ENCODE measurements at places on chromosomes 7 and 10.

- no peak for DNase-seq
Measured at GRCh38 chr10:128498378-128498730, 372.1 kb upstream of the MKI67 start.

DNA sequence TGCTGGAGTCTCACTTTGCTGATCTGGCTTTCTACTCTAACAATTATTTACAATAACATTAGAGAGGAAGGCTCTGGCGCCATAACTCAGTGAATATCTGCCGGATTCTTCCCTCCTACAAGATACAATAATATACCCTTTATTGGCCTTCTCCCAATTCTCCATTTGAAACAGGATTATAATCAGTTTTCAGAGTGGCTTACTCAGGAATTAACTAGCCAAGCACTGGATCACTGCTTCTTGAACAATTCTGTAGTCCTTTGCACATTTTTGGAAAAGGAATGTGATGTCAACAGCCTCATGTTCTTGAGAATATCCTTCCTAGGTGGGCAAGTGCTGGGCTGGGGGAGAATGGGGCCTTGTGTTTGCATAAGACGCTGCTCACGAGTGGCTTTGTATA is 125.9 kb downstream of the HIPK2 start:
- DNase-seq, result no peak

DNA sequence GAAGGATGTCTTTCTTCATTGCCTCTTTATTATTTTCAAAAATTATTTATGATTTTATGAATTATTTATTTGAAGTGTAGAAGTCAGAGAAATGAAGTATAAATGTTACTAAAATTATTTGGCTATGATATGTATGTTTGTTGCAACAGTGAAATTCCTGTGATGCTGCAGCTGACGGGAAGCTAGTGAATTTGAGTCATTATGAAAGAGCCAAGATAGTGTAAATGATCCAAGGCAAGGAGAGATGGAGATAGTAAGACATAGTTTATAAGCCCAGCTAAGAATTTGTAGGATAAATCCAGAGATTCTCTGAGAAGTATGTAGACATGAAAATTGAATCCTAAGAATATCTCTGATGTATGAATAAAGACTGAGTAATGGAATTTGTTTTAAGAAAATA is 30.8 kb downstream of the CASD1 start:
- no peak for DNase-seq

- DNase-seq, result no peak
Measured at GRCh38 chr10:26446258-26446657, 8.1 kb downstream of the APBB1IP start.

GRCh38 chr7:24778543-24779282 is 21.4 kb upstream of the GSDME start:
- no peak for DNase-seq

DNA sequence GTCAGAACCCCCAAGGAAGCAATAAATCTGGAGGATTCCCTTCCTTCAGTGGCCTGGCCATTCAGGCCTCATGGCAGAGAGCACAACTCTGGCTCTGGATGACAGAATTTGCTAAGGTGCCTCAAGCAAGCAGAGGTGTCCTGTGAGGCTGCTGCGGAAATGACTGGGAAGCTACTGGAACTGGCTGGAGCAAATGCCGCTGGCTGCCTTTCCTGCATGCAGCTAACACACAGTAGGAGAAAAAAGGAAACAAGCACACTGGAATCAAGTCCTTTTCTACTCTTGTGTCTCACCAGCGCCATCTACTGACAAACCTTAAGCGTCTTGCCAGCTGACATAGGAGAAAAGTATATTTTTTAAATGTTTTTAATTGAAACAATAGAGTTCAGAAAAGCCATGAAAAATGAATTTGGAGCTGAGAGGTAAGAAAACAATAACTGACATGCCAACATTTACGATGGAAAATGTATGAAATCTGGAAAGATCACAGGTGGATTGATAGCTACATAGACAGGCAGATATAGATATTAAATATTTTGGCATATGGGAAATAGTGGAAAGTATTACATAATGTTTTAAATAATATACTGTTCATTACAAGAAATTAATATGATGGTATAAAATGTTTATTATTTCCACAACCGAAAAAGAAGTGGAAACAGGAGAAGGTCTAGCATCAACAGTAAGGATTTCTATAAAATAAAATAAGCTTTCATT is 951.6 kb downstream of the ANKRD7 start:
- no peak for DNase-seq

DNA sequence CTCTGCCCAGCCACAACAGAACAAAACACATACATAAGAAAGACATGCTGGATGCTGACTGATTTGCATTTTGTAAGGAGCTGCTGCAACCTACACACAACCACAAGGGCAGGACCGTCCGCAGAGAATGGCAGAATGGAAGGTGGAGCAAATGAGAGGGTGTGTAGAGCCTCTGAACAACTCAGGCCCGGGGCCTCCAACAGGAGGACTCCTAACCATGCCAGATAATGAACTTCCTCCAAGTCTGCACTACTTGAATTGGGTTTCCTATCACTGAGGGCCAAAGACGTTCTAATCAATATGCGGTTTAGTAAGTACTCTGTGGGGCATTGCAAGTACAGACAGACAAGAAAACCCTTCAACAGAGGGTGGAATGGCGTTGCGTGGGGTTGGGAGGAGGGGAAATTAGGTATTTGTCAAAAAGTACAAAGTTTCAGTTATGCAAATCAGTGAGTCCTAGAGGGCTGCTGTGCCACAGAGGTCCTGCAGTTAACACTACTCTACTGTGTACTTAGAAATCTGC is 14.6 kb downstream of the VOPP1 start:
- DNase-seq, result no peak

GRCh38 chr7:82098414-82098813 is 328.6 kb upstream of the HGF start:
- no peak for DNase-seq

GRCh38 chr7:95323410-95324129 is 762 bp downstream of the PON1 start:
- DNase-seq, result no peak

DNA sequence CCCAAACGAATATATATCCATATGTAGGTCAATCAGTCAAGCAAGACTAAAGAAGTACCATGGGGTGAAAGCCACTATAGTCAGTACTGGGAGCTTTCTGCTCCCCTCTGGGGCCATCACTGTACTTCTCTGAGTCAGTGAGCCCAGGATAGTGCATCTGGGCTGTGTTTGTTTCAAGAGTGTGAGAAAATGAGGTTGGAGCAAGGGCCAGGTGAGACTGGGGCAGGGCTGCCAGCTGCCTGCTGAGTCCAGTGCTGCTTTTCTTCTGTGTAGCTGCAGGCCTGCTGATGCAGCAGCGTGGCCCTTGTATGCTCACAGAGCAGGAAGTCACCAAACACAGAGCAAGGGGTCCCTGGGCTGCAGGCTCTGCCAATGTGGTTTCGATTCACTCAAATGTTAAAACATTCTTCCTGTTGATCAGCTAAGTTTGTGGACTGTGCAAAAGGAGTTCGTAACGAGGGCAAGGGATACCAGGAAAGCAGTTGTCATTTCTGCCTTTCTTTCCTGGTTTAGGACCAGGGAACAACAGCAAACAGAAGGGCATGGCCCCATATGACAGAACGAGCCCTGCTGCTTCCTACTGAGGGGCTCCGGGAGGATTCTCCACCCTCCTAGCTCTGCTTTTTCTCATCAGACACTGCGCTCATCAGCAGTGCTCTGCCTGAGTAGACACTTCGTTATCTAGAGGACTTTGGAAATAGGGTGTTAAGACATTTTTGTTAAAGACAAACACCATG is 65.4 kb upstream of the TNS3 start:
- DNase-seq, result no peak

- DNase-seq, result no peak
Measured at GRCh38 chr10:35092851-35093250, 2.7 kb upstream of the CUL2 start.

DNA sequence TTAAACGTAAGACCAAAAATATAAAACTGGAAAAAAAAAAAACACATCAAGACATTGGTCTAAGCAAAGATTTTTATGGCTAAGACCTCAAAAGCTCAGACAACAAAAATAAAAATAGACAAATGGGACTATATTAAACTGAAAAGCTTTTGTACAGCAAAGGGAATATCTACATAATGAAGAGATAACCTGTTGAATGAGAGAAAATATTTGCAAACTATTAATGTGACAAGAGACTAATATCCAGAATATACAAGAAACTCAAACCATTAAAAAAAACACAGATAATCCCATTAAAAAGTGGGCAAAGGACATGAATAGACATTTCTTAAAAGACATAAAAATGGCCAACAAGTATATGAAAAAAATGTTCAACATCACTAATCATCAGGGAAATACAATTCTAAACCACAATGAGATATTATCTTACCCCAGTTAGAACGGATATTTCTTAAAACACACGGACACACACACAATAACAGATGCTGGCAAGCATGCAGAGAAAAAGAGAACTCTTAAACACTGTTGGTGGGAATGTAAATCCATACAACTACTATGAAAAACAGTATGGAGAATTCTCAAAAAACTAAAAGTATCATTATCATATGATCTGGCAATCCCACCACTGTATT is 28.8 kb downstream of the CNOT4 start:
- DNase-seq, result no peak

DNA sequence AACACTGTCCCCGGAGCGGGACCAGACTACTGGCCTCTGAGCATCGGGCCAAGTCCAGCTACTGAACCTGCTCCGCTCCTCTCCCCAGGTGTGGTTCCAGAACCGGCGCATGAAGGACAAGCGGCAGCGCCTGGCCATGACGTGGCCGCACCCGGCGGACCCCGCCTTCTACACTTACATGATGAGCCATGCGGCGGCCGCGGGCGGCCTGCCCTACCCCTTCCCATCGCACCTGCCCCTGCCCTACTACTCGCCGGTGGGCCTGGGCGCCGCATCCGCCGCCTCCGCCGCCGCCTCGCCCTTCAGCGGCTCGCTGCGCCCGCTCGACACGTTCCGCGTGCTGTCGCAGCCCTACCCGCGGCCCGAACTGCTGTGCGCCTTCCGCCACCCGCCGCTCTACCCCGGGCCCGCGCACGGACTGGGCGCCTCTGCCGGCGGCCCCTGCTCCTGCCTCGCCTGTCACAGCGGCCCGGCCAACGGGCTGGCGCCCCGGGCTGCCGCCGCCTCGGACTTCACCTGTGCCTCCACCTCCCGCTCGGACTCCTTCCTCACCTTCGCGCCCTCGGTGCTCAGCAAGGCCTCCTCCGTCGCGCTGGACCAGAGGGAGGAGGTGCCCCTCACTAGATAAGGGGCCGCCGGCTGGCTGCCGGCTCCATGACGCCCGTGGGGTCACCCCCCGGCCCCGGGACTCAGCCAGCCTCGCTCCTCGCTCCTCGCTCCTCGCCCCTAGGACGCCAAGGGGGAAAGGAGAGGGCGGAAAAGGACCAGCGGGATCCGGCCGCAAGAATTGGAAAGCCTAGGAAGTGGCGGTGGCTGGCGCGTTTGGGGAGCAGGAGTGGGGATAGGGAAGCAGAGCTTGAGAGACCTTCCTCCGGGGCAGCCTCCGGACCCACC is 3.4 kb downstream of the EVX1 start:
- no peak for DNase-seq

DNA sequence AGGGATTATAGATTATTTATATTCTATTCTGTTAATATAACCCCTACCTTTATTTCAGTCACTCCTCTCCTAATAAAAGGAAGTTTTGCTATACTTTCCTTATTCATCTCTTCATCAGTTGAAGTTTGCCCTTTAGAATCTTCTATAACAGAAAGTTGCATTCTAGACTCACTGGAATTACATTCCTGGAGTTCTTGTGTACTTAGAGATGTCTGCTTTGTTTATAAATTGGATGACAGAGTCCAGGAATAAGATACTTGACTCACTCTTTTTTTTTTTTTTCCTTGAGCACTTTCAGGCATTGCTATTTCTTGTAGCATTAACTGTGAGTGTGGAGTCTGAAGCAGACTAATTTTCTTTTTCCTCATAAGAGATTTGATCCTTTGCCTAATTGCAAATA is 640.8 kb downstream of the XPNPEP1 start:
- DNase-seq, result no peak

DNA sequence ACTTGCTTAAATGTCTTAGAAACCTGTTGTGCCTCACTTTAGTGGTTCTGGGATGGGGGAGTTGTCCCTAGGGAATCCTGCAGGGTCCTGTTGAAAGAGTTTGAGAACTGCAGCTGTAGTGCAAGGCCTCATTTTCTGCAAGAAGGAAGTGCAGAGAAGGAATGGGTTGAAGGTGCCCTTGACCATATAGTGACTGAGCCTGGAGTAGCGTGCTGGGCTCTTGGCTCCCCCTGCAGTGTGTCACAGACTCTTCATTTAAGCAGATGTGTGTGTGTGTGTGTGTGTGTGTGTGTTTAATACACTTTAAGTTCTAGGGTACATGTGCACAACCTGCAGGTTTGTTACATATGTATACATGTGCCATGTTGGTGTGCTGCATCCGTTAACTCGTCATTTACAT is 92.2 kb downstream of the GRK5 start:
- DNase-seq, result no peak

- DNase-seq, result no peak
Measured at GRCh38 chr7:13117103-13117502, 429.7 kb downstream of the ARL4A start.

DNA sequence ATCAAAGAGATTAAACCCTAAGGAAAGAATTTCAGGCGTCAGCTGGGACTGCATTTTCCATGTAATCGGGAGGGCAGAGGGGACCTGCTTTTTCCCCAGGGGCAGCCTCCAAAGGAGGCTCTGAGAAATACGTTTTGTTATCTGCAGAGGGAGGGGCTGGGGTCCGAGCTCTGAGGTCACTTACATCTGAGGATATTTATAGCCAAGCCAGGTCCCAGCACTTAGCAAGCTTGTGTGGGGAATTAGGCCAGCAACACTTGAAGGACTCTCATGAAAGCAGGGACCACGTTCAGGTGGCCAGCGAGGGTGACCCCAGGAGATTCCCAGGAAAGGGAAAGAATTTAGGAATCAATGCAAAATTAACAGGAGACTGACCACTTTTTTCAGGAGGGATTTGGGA is 20.6 kb upstream of the GDI2 start:
- DNase-seq, result no peak

Measured in T1000 (cell line).